Ureter (tissue), 1 donor: ENCODE measurements at places on chromosomes 2 and 18. TPM values are rescaled to one million over a fixed set of nuclear protein-coding genes. Genes with fewer than 3 reads are reported as not detected.

DNA sequence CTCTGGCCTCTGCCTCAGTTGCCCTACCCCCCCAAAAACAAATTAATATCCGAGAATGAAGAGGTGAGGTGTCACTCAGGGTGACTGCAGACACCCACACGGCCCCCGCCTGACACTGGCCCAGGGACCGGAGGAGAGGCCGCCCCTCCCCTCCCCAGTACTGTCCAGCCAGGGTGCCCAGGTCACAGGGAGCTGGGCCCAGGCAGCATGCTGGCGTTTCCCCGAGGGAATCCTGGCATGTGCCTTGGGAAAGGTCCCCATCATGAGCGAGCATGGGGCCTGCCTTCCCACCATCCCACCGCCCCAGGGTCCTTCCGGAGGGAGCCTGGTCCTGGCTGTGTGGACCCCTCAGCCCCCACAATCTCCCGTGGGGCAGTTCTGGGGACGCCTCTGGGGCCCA, 3.0 kb downstream of the MAB21L4 start:
- no peak for DNase-seq

- DNase-seq: no peak
Observed at GRCh38 chr2:68272246-68272994, 20.1 kb upstream of the PPP3R1 start.

- no peak for DNase-seq
Observed at GRCh38 chr2:156437272-156437930, 1.2 kb downstream of the GPD2 start.

- DNase-seq: no peak
Observed at GRCh38 chr2:189876271-189876670, 92.0 kb downstream of the PMS1 start.

DNA sequence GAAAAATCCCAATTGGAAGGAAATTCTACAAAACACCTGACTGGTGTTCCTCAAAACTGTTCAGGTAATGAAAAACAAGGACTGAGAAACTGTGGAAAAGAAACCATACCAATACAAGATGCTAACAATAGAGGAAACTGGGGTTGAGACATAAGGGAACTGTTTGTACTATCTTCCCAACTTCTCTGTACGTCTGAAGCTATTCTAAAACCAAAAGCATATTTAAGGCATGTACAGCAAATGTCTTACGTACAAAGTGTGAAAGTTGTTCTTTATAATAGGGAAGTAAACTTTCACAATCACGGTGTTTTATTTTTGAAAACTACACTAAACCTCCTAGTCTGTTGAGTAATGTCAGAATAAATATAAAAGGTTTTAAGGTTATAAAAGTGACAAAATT, 776.1 kb upstream of the RAB6C start:
- no peak for DNase-seq

- no peak for DNase-seq
Observed at GRCh38 chr18:54260396-54261072, 8.8 kb upstream of the POLI start.

- DNase-seq: no peak
Observed at GRCh38 chr2:235032466-235032865, 80.6 kb downstream of the SH3BP4 start.

DNA sequence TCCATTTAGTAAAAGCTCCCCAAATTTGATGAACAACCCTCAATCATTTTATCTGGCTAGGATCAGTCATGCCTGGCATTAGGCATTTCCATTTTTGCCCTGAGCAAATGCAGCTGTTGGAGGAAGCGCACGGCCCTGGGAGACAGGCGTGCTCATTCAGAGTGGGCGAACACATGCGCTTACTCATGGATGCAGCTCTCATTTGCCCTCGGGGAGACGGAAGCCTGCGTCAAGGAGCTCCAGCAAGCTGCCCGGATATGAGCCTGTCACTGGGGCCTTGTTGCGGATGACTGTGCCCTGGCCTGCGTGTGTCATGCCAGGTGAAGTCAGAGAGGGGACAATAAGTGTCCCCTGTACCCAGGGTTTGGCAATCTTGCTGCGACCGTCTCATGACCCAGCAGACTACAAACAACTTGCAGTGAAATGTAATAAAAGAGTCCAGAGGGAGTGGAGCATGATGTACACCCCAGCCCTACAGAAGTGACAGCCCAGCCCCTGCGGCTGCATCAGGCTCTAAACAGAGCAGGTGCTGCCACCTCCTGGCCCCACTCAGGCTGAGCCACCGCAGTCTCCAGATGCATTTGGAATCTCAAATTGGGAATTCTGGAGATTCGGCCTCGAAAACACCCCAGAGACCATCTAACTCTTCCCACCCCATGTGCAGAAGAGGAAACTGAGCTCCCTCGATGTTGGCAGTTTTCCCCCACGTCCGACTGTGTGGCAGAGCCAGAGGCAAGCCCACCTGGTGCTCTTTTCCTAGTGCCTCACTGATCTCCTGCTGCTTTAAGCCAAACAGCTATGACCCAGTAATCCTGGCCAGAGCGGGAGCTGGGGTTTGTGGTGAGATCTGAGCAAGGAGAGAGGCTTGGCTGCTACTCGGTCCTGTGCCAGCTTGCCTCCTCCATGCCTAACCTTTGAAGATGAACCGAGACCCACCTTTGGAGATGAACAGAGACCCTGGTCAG, 105.0 kb upstream of the ALK start:
- DNase-seq: peak; percentile 50

- no peak for DNase-seq
Observed at GRCh38 chr2:234996941-234997270, 45.1 kb downstream of the SH3BP4 start.

- DNase-seq: no peak
Observed at GRCh38 chr2:197502201-197502600, 2.0 kb downstream of the HSPE1 start.

- DNase-seq: no peak
Observed at GRCh38 chr2:16614314-16614860, 51.2 kb downstream of the CYRIA start.

GRCh38 chr2:150441784-150442183, 45.7 kb downstream of the RND3 start:
- DNase-seq: no peak

DNA sequence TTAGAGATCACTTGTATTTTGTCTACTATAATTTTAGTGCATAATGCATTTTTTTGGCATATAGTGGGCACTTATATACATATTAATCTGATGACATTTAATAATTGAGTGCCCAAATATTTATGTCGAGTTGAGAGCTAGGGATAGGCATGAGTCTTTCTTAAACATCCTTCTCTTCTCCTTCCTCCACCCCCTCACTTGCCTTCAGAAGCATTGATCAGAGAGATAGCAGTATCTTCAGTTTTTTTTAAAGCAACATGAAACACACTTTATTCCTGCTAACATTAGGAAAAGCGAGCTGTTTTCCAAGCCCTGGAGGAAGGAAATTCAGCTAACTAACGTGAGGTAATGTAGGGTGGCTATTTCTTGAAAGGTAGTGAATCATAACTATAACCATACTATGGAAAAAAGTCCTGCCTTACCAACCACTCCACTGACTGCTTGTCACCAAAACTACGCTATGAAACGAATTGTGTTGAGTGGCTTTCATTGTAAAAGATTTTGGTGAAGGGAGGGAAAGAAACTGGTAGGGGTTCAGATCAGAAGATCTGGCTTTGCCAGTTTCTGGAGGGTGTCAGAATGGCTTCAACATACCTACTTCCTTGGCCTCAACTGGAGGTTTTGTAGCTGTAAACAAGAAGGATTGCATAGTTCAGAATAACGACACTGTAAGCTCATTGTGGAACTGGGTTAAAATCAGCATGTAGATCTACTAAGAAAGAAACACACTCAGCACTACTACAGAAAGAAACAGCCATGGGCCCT, 2.3 kb upstream of the ITGA4 start:
- no peak for DNase-seq

DNA sequence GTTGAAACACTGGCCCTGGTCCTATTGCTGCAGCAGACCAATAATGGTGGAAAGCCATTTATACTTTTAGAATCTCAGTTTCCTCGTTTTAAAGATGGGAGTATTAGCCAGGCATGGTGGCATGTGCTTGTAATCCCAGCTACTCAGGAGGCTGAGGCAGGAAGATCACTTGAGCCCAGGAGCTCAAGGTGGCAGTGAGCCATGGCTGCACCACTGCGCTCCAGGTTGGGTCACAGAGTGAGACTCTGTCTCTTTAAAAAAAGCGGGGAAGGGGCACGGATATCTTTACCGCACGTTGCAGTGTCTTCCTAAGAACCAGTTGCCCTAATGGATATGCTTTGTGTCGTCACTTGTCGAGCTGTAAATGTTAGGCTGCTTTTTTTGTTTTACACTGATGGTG, 8.3 kb downstream of the MTCL1 start:
- no peak for DNase-seq

DNA sequence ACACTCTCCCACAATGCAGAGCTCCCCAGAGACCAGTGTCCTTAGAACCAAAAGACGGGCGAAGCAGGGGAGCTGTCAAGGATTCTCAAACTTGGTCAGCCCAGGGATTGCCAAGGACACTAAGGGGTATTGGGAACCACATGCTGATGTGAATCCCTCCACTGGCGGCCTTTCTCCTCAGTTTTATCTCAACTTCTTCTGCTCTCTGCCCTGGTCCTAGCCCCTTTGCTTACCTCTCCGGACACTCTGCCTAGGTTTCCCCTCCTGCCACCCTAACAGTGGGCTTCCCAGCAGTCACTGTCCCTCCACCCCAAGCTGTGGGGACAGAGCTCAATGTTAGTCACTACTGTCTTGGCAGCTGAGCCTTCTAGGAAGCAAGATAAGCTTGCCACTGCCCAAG, 61.1 kb downstream of the POLR1A start:
- no peak for DNase-seq

GRCh38 chr2:210660-211059, 53.2 kb downstream of the SH3YL1 start:
- DNase-seq: no peak

DNA sequence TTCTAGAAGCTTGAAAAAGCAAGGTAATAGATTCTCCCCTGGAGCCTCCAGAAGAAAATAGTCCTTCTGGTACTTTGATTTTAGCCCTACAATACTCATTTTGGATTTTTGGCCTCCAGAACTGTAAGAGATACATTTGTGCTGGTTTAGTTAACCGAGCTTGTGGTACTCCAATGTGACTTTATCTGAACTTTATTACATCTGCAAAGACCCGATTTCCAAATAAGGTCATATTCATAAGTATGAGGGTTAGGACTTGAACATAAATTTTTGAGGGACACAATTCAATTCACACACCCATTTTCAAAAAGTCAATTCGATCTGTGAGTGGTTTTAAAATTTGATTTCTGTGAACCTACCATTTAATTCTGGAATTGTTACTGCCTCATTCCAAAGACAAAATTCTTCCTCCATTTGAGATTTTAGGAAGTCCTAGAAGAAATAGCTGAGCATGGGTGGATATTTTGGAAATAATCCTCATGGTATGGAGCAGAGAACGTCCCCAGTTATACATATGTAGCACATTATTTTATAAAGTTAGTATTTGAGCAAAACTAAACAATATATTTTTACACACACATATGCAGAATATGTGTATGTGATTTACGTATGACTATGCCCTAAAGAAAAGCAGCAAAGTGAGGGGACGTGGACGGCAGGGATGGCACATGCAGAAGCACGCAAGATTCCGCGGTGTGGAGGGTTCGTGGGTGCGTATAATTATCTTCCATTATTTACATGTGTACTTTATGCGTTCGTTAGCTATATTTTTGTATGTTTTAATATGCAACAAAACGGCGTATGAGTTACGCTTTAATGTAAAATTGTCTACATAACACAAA, 905 bp upstream of the NUP35 start:
- no peak for DNase-seq

- no peak for DNase-seq
Observed at GRCh38 chr2:159562248-159562647, 54.1 kb downstream of the BAZ2B start.

DNA sequence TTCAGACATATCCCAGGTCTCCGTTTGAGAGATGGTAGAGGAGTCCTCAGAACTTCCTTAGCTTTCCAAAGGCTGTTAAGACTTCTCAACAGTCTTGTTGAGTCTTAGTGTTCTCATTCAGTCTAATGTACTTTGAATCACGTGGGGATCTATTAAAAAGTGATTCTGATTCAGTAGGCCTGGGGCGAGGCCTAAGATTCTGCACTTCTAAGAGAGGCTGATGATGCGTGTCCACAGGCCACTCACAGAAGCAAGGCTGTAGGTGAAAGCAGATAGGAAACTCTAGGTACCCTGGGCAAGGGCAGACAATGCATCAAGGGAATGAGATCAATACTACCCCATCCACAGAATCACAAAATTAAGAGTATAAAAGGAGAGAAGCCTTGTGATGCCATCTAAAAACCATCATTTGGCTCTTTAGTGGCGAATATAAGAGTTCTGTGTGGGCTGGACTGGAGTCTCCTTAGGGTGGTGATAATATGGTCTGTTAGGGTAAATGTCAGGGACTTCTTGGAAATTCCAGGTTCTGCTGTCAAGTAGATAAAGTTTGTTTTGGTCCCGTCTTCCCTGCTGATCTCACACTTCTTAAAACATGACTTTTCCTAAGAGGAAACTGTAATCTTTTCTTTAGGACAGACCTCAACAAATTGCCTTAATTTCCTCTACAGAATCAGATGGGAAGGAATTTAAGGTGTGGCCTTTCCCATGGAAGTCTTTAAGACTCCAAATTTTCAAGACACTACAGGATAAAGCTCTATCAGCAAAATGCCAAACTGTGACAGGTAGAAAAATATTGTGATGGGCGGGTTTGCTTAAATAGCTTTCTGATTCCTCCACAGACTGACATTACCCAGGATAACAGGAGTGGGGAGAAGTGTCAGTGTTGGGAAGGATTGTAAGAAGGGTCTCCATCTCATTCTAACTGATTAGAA, 45.7 kb upstream of the NEMP2 start:
- no peak for DNase-seq

GRCh38 chr2:8312221-8312620, 369.6 kb upstream of the ID2 start:
- DNase-seq: no peak

DNA sequence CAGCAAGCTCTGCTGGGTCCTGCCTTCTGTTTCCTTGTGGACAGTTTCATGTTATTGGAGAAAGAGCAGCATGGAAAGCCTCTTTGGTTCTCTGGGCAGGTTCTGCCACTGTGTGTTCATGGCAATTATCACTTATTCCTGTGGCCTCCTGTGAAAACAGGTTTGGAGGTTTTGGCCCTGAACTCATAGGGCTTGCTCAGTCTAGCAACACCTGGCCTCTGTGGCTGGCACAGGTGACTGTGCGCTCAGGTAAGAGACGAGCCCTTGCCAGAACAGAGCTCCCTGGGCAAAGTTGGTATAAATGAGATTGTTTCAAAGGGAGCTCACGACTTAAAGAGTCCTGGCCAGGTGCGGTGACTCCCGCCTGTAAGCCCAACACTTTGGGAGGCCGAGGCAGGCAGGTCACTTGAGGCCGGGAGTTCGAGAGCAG, 5.7 kb downstream of the CEP68 start:
- DNase-seq: no peak

Gene LBH
- total RNA-seq: 32.3 TPM

Gene GAD1
- 0.57 TPM for total RNA-seq

Gene NDC80
- total RNA-seq: 0.91 TPM

Gene TMEM163
- 10.1 TPM for total RNA-seq

Gene TUBA3E
- not detected for total RNA-seq

Gene HRH4
- total RNA-seq: not detected

Gene DNAJC5G
- total RNA-seq: not detected

Gene B3GNT7
- total RNA-seq: 2.2 TPM

Gene SERPINB5
- total RNA-seq: 25.7 TPM

Gene BCL11A
- 31.4 TPM for total RNA-seq

Gene SIX3
- total RNA-seq: not detected

Gene TLX2
- not detected for total RNA-seq
